ENCODE measurements at places on chromosomes 2 and 18.

DNA sequence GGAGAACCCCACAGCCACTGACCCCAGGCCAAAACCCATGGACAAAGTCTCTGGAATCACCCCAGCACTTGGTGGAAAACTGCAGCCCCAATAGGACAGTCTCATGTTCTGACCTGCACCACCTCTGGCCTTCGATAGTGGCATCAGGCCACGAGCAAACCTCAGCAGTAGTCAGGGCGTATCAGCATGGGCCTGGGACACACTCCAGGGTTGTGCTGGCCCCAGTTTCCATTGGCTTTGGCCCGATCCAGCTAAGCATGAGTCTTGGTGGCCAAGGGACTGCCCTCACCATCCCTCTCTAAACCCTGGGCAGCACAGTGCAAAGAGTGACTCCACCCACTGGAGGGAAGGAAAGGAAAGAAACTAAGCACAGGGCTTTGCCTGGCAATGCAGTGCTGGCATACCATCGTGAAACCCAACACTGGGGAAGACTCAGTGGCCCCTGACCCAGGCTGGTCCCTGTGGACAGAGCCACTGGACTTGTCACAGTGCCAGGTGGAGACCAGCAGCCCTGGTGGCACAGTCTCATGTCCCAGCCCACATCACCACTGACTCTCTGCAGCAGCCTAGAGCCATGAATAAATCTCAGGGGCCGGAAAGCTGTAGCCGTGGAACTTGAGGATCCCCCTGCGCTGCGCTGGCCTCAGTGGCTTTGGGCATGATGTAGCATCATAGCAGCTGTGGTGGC lies 46.3 kb downstream of the ZNF519 start:
- DNase-seq, result no peak

DNA sequence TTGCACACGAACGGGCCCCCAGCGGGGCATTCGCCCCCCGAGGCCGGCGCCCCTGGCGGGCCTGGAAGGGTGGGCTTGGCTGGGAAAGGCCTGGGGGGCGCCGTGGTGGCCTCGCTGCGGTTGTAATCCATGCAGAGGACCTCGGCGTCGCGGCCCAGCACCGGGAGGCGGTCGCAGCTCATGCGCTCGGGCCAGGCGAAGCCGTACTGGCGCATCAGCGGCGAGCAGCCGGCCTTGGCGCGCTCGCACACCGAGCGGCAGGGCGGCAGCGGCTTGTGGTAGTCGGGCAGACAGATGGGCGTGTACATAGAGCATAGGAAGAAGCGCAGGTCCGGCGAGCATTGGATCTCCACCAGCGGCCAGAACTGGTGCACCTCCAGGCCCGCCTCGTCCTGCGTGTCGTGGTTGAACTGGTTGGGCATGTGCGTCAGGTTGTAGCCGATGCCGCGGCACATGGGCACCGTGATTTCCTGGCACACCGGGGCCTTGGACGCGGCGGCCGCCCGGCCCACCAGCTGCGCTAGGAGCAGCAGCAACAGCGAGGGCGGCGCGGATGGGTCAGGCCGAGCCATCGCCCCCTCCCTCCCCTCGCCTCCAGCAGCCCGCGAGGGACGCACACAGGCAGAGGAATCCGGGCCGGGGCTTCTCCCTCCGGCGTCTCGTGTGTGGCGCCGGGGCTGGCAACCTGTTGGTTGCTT lies 1.4 kb downstream of the FZD5 start:
- DNase-seq, result peak; percentile 10

GRCh38 chr2:37894601-37895000 lies 30.5 kb upstream of the RMDN2 start:
- DNase-seq, result no peak

DNA sequence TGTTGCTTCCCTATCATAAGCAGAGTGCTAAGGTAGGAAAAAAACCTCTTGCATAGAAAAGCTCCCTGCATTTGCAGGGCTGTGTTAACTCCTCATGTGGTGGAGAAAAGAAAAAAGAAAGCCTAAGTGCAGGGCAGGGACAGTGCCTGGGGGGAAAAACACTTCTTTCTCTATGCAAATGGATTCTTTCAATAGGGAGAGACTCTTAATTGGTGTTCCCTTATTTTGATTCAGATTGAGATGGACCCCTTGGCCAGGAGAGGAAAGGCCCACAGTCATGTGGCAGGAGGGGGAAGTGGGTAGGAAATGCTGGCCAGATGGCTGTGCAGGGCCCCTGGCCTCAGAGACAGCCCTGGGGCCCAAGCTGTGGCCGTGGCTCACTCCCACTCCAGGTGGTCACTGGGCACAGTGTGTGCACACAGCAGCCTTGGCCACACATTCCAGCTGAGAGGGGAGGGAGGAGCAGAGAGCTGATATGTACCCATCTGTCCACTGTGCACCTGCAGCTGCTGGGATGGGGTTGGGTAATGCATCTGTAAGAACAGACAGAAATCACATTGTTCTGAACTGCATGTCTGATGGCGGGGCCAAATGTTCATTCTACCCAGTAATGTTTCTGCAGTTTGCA lies 410.4 kb downstream of the DSC3 start:
- DNase-seq, result no peak

- DNase-seq, result no peak
Observed at GRCh38 chr18:35582899-35583558, 1.5 kb downstream of the GALNT1 start.

DNA sequence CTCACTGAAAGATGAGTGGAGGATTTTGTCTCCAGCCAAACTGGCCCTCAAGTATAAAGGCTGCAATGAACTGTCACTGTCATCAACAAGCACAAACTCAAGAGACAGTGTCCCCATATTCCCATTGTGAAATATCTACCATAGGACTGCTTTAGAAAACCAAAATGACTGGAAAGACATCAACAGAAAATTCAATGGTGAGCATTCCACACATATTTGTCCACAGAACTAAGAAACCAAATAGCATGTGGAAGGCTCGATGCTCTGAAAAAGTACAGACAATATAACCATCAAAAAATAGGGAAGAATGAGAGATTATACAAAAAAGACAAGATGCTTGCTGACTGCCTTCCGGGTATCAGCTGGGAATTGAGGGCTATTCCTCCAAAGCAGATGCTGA lies 37.6 kb downstream of the TGFBRAP1 start:
- DNase-seq, result no peak

- no peak for DNase-seq
Observed at GRCh38 chr18:59839246-59839645, 60.5 kb upstream of the PMAIP1 start.

DNA sequence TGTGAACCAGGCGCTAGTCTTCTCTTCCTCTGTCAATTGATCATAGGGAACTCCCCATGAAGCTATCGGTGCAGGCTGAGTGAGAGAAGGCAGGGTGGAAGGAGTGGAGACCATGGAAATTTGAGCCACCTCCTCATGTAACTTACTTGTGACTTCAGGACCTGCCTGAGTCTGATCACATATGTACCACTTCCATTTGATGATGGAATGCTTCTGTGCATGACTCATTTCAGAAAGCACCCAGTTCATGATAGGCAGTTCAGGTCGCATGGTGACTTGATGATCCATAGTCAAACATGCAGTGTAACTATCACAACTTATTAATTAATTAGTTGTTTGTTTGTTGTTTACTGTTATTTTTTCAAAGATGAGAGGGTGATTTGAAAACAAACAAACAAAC lies 1296.7 kb downstream of the SUCLG1 start:
- DNase-seq, result no peak

GRCh38 chr18:74500372-74500771 lies 4.2 kb downstream of the CNDP2 start:
- no peak for DNase-seq

DNA sequence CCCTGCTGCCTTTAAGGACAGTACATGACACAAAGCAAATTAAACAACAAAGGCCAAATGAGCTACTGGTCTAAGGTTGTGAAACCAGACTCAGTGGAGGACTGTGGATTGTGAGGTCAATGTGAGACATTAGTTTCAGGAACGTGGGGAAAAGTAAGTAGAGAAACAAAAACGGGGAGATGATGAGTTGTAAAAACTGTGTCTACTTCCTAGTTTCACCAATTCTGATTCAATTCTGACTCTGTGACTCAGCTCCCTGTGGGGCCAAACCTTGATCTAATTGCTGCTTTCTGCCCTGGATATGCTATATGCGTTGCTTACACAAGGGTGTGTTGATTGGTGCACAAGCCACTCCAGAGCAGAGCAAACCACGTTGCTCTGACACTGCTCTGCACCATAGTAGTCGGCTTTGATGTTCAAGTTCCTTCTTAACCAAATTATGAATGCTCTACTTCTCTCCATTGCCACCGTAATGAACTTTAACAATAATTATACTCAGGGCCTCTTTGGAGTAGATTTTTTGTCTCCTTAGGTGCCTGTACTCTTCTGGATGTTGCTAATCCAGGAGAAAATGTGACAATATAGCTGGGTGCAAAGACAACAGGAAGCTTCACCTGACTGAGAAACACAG lies 1640.1 kb upstream of the CELF4 start:
- no peak for DNase-seq

- no peak for DNase-seq
Observed at GRCh38 chr2:30939364-30939763, 132.1 kb upstream of the CAPN13 start.

DNA sequence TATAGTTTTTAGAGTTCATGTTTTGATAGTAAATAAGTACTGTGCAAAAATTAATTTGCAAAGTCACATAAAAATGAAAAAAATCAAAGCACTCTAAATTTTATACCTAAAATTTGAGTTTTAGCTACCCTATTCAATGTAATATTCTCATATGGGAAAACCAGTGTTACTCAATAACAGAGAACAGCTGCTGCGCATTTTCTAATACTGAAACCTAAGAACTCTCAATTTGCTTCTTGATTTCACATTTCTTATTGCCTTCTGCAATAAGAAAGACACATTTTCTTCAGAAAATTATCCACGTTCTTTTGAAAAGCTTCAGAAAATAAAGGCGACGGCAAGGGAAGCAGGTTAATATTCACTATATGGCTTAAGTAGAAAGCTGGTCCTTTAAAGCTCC lies 199.1 kb upstream of the CCDC150 start:
- DNase-seq, result no peak

- DNase-seq, result no peak
Observed at GRCh38 chr2:127506510-127506909, 19.8 kb downstream of the IWS1 start.

DNA sequence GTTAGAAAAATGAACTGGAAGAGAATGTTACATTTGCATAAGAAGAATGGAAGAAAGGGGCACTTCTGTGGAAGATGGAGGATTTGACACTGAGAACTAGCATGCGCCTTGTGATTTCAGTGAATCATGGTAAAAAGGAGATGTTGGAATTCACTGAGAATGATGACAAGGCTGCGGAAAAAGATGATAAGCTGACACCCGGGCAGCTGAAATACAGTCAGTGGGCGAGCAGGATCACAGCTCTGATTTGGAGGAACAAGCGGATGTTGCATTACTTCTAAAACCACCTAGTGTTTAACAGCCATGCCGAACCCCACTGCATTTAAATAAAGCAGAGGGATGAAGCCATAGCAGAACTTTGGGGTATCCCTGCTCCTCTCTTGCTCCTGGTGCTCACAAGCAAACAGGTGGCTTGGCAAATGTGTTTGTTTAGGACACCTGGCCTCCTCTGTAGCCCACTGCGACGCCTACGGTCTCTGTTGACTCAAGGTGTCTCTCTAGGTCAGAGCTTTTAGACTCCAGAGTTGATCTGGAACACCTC lies 134.9 kb downstream of the NDUFA10 start:
- no peak for DNase-seq

- no peak for DNase-seq
Observed at GRCh38 chr2:218711550-218711929, 905 bp downstream of the TTLL4 start.

DNA sequence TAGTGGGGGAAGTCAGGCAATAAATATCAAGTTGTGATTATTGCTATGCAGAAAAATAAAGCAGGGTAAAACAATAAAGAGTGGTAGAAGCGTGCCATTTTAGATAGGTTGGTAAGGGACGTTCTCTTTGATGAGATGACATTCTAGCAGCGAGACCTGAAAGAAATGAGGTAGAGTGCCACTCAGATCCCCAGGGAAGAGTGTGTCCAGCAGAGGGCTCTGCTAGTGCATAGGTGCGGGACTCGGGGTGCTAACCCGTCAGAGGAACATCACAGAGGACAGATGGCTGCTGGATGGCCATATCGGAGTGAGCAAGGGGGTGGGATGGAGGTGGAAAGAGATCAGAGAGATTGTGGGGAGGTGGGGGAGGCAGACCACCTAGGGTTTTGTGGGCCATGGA lies 16.3 kb upstream of the GTF2A1L start:
- DNase-seq, result no peak

GRCh38 chr18:50836521-50836957 lies 16.7 kb upstream of the MRO start:
- no peak for DNase-seq

Data from stimulated activated CD4-positive, alpha-beta T cell treated with anti-CD3 and anti-CD28 coated beads, Interleukin-4, amount 100 ng/mL, for 4 hours (primary cell).